PC-3 (cell line): ENCODE measurements at places on chromosomes 5 and 9.

GRCh38 chr9:68961587-68961986 lies 52.3 kb downstream of the PRKACG start:
- DNase-seq = no peak

DNA sequence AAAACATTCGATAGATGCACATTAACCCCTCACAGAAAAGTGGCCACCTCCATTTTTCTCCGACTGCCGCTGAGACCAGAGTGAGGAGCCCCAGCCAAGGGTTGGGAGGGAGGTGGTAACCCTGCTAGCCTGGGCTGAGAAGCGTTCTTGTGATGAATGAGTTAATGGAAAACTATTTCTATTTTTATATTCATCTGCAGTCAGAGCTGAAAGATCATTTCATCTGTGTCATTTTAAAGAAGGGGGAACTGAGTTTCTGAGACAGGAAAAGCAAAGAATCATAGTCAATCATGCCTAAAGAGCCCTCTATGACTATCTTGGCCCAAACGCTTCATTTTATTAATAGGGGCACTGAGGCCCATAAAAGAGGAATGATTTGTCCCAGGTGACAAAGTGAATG lies 229.5 kb downstream of the PAPPA start:
- DNase-seq = no peak

GRCh38 chr9:15724016-15724415 lies 171.2 kb downstream of the CCDC171 start:
- DNase-seq = peak; percentile 2

GRCh38 chr9:124414612-124415011 lies 630 bp downstream of the PSMB7 start:
- DNase-seq = no peak

DNA sequence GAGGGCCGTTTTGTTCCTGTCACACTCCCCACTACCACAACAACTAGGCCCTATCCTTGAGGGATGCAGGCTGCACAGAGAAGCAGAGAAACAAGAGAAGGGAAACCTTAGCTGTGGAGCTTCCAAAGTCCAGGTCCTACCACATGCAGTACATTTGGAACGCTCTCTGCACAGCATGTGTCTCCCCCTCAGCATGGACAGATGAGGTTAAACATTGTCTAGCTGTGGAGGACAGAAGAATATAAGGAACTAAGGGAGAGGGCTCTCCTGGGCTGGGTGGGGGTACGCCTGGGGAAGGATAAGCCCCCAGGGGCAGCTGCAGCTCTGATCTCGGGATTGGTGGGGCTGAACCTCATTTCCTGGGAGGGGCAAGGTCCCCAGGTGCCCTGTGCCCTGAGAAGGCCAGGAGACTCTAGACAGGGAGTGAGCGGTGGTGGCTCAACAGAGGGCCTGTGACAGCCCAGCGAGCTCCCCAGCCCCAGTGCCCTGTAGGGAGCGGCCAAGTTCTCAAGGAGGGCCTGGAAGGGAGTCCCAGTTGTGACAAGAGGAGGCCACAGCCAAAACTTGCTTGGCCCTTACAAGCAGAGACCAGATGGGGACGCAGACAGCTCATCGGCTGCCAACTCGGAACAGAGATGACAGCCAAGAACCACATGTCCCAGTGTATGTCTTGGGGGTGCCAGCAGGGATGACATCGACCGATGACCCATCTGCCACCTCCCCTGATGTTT lies 30.1 kb downstream of the TSPAN17 start:
- DNase-seq = no peak

- DNase-seq = no peak
These were observed 288.3 kb downstream of the ENC1 start for GRCh38 chr5:74352256-74352655.

- DNase-seq = no peak
These were observed 617.0 kb upstream of the RORB start for GRCh38 chr9:73880101-73880500.

DNA sequence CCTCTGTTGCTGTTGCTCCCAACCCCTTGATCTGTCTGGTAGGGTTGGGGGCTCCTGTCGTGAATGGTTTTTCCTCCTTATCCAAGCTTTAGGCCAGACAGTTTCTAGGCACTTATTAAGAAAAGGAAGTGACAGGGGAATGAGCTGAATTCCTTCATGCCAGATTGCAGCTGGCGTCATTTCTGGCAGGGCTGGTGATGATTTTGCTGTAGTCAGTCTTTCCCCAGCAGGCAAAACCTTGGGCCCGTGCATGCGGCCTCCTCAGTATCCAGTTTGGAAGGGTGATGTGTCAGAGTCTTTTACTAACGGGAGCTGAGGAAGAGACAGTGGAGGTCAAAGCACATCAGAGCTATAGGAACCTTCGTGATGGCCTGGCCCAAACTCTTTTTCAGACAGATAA lies 58.8 kb downstream of the COL27A1 start:
- no peak for DNase-seq

DNA sequence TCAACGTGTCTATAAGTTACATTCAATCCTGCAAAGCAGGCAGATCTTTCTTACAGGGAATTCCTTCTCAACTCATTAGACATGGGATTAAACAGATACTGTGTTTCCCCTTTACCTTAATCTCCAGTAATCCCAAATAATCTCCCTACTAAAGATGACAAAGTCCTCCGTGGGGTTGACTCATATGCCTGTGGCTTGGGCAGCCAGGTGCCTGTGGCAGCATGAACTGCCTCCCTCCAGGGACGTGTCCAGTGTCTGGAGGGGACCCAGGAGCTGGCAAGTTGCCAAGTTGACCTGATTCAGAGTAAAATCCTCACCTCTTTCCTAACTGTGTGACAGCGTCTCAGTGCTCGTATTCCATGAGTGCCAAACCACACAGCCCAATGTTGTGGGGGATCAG lies 94.6 kb upstream of the PTCH1 start:
- DNase-seq = no peak

DNA sequence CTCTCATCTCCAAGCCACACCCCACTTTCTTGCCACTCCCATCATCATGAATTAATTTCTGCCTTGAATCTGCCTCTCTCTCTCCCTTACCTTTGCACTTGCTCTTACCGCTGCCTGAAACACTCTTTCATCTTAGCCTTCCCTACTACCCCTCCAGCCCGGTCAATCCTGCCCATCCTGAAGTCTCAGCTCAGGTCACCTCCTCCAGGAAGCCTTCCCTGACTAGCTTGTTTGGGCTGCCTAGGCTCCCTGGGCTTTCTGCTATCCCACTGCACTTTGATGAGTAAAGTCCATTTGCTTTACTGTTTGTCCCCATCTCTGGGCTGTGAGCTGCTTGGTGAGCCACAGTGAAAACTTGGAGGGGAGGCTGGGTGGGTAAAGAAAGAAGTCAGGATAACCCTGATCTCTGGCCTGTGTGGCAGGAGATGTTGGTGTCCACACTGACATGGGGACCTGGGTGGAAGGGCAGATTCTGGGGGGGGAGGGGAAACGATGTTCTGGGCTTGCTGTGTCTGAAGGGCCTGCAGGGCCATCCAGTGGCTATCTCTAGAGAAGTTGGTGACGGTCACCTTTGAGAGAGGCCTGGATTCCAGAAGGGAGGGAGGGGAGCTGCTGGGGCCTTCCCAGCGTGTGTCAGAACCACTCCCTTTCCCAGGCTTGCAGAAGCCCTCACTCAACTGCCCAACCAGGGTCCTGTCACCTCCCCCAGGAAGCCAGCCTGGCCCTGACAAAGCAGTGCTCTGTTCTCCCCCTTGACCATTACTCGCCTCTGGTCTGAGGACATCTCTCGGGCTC lies 75.0 kb upstream of the DAB2IP start:
- DNase-seq = no peak

DNA sequence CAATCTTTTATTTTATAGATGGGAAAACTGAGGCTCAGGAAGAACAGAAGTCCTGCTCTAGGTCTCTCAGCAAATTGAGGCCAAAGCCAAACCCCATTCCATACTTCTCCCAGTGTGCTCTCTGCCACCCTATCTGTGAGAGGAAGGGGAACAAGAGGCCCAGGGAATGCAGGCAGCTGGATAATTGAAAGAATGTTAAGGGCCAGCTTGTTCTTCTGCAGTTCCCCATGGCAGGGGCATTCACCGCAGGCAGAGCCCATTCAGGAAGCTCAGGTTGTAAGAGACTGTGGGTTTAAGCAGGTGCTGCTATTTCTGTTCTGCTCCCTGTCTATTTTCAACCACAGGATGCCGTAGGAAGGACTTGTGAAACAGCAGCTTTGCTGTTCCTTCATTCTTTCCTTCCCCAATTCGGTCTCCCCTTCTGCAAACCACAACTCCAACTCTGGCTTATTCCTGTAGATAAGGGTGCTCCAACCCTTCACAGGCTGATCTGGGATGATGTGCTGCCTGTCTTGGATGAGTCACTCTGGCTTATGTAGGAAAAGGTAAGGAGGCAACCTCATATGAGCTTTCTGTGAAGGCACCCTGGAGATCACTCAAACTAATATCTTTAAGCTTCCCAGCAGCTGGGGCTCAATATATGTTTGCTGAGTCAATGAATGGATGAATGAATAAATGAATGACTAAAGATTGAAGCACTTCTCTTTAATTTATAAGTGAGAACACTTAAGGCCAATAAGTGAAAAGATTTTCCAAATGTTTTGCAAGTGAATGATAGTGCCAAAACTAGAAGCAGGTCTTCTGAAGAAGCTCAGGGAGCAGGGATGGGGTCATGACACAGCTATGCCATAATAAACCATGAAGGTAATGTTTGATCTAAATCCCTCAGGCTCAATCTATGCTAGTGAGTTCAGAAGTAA lies 377.6 kb downstream of the BRINP1 start:
- no peak for DNase-seq

DNA sequence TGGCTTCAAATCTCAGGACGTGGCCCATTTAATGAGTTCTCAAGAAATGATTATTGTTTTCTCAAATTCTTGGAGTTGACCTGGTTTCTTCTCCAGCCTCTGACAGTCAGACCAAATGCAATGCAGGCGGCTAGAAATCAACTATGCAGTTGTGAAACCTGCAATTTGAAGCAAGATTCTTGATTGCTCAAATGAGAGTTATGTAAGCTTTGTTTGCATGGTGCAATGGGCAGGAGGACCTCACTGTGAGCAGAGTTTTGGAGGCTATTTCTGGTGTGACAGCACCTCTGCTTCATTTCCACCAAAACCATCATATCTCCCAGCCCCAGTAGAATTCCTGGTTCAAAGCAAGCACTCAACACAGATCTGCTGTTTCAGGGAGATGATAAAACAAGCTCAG lies 500.0 kb upstream of the KLF4 start:
- no peak for DNase-seq

DNA sequence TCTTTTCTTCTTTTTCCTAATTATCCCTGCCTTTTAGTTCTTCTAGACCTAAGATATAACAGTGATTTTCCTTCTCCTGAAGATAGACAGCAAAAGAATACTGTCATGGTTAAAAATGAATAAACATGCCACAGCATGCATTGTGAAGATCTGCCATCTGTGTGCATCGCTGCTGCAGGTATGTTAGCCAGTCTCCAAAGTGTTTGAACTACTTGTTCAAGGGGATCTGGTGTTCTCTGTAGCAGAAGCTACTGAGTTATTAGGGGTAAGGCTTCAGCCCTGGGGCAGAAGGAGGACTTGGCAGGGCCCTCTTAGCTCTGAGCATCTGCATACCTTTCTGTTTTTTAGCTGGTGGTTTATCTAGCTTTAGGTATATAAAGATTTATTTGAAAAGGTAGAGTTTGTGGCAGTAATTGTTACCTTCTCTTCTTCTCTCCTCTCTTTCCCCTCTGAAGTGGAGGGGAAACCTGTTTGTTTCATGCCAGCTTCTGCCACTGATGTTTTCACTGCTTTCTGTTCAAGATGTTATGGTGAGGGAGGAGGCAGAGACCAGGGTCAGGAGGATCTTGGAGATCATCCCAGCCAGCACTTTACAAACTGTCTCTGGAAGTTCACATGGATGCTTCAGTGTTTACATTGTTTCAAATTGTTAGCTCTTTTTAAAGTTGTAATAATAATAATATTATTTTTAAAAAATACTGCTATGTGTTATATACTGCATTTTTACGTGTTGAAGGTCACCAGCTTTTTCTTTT lies 25.2 kb downstream of the GALNT10 start:
- DNase-seq = no peak

DNA sequence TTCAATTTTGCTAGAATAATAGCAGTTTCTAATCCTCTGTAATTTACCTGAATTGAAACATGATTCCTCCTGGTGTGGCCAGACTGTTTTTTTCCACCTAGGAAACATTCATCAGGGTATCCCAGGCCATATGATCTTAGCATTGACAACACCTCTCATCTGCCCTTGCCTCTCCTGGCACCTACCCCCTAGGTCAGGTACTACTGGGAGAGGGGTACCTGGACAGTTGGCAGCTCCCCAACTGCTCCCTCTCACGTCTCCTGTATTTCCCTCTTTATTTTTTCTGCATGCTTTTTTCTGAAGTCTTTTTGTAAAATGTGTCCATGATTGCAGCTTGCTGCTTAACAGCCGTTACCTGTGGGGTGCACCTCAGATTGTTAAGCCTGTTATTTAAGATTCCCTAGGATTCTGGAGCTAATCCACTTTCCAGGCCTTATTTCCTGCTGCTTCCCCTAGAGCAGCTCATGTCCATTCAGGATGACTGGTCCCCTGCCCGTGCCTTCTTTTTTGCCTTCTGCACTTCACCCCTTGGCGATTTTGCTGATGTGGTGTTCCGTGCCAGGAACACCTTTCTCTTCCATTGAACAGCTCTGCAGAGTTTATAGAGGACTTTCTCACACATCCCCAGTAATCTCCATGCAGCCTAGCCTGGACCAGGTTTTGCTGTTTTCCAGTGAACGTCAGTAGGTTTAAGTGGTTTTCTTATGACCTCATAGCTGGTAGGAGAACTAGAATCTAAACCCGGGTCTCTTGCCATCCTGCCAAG lies 33.6 kb downstream of the SNX30 start:
- no peak for DNase-seq

GRCh38 chr5:124743602-124744169 lies 2.8 kb downstream of the ZNF608 start:
- DNase-seq = no peak

DNA sequence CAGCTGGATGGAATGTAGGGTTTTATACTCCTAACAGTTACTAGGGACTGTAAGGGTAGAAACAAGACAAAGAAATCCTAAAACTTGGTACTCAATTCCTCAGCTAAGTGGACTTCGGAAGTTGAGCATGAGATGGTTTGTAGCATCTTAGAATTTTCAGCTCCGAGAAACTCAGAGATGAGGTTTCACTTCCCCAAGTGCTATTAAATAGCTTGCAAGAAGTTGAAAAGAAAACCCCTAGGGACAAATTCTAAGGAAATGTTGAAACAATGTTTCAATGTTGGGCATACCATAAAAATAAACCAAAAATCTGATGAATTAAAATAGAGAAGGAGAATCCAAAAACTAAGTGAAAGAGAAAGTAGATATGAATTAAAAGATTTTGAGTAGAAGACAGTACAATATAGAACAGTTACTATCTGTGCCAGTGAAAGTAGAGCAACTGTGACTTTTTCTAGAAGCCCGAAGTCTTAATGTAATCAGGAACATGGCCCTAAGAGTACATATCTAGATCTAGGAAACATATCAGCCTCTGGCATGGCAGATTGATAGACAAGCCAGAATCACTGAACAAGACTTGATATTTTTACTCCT lies 308.6 kb upstream of the RGMB start:
- no peak for DNase-seq

- no peak for DNase-seq
These were observed 233.3 kb downstream of the GAS1 start for GRCh38 chr9:86713970-86714369.

- DNase-seq = no peak
These were observed 1653.4 kb downstream of the EFNA5 start for GRCh38 chr5:106017243-106017857.

- DNase-seq = no peak
These were observed 42.7 kb upstream of the NUDT12 start for GRCh38 chr5:103605277-103605676.
